NCI-H2081 (cell line): ENCODE measurements at places on chromosomes 16 and 17.

DNA sequence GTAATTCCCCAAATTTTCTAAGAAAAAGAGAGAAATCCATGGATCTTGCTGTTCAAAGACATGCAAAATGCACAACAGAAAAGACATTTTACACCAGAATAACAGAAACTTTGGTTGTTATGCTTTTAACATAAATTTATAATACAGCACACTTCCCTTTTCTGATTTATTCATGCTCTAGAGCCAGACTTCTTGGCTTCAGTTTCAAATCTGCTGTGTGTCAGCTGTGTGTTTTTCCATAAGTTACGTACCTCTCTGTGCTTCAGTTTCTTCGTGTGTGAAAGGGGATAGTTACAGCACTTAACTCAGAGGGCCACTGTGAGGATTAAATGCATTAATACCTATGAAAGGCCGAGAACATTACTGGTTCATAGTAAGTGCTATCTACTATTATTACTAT, 6.8 kb upstream of the CCL3L1 start:
- DNase-seq: no peak

DNA sequence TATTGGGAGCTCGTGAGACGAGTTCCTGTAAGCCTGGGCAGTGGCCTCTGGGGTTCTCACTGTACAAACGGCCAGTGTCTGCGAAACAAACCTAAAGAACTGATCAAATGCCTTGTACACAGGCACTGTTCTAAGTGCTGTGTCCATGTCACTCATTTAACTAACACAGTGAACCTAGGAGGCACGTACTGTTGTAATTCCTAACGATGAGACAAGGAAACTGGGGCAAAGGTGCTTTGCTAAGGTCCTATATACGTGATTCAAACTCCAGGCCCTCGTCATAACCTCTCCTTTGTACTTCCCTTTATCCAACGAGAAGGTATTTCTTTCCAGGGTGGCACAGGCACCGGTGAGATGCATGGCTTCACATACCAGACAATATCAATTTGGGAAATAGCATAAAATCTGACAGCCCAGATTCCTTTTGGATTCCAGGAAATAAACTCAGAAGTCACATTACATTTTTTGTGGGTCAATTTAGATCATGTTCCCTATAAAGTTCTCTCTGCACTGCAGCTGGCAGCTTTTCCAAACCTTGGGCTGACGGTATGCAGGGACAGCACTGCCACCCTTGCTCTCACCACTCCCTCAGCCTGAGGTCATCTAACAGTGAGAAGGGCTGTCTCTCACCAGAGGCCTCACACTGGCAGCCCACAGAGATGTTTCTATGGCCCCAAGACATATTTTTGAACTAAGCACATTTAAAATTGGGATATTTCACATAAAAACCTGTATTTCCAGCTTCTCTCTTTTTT, 18.3 kb downstream of the GLYR1 start:
- no peak for DNase-seq

DNA sequence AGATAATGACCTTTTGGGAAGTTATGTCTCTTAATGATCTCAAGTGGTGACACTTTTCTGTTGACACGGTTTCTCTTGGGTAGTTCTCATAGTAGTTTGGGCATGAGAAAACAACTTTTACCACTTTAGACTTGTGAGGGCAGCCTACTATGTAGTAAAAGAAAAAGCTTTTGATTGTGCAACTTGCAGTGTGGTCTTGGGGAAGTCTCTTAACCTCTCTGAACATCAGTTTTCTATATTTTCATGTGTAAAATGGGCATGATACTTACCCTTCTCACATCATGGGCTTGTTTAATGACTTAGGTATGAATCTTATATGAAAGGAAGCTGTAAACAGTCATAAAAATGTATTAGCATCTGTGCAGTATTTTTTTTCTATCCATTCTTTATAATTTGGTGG, 11.2 kb downstream of the NF1 start:
- DNase-seq: no peak

- peak; percentile 52 for DNase-seq
These were observed 65.7 kb downstream of the MARF1 start for GRCh38 chr16:15576960-15577958.

DNA sequence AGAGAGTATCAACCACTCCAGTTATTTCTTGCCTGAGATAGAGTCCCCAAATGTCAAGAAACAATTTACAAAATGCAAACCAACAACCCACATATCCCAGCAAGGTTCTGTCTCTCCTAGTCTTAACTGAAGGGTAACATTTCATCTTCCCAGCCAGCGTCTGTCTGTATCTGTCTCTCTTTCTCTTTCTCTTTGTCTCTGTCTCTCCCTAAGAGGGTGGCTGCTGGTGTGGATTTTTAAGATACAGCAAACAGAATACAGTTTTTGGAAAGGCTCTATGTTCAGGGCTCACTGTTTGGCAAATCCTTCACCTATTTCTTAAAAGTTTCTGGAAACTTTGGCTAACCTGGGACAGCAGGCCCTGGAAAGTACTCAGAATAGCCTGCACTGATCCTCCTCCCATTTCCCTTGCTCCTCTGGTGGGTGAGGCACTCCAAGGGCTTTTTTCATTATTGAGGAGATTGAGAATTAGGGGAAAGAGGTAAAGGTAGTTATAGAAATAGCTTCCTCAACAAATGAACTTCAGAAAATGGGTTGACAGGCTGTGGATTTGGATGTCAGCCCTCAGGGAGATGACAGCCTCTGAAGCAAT, 6.2 kb downstream of the HOXB4 start:
- no peak for DNase-seq

GRCh38 chr17:68127914-68128313, 92.4 kb downstream of the KPNA2 start:
- DNase-seq: no peak

GRCh38 chr16:68370581-68371275, 59.9 kb downstream of the PRMT7 start:
- no peak for DNase-seq

DNA sequence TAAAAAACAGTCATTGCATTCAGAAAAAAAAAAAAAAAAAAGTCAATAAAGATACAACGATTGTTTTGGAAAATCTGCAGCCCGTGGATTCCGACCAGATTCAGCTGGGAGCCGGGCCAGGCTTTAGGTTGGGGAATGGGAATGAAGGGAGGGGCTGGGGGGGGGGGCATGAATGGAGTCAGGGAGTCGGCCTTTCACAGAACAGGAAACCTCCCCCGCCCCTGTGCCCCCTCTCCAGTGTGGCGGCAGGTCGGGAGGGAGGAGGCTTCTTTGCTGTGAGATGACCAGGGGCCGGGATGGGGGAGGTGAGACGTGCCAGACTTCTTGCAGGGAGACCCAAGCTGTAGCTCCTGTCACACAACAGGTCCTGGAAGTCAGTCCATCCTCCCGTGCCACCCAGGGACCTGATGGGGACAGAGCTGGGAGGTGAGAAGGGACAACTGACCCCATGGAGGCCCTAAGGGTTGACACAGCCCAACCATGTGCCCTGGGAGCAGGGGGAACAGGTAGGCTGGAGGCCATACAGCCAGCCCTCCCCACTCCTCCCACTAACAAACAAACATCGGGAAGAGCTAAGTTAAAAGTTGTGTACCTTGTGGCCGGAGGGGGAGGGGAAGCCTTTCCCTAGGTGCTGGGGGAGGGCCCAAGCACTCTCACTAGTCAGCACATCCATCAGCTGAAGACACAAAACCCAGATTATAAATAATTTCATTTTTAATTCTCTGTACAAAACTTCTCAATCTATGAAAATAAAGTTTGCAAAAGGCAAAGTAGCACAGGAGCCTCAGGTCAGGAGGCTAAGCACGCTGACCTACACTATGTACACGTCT, 25.2 kb downstream of the SREBF1 start:
- no peak for DNase-seq

DNA sequence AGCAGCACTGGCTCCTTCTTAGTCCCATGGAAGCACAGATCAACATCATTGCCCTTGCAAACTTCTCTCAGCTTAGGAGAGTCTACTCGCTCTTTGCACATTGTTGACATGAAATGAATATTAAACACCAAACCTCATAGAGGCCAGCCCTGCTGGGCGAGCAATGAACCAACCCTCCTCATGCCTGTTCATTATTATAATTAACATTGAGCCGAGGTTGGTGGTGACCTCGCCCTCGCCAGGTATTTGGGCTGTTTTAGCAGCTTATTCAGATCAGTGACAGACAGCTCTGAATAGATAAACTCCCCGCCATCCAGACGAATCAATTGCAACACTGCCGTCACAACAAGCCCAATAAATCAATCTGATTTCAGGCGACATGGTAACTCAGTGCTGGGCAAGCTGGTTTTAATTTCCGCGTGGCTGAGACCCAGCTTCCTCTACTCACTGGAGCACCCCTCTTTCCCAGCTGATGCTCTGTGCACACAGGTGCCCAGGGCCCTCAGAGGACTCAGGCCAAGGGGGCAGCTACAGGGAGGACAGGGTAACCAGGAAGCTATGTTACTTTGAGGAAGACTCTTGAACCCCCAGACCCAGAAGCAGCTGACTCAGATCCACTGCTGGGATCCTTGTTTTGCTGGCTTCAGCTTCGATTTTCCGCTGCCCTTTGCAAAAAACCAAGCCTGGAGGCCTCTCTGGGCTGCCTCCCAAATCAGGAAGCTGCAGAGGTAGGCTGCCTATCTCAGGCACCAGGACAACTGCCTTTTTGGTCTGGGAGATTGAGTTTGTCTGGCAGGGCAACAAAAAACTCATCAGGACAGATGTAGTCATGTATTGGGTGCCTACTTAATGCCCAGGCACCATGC, 10.7 kb upstream of the SEZ6 start:
- no peak for DNase-seq

DNA sequence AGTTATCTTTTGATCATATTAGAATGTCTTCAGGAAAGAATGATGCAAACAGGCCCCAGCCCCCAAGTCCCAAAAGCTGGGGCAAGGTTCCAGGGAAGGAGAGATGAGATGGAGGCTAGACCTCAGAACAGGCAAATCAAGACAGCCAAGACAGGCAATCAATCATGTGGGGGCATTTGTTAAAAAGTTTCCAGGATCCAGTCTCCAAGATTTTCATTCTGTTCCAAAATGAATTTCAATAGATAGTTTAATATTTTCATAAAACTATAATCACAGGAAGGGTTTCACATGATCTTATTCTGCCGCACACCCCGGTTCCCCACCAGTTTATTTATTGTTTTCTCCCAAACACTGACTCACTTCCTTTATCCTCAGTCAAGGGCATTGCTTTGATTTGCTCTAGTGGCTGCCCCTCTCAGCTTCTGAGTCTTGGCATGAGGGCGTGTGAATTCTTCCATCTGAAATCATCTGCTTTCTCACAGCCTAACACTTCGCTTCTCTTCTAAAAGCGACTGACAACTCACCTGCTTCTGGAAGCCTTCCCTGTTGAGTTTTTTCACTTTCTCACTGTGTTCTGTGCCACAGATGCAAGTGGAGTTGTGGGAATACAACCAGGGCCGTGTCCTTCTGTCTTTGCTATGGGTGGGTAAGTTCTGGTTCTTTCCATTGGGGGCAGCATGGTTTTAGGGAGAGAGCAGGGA, 12.2 kb upstream of the TERF2 start:
- no peak for DNase-seq

GRCh38 chr16:61465285-61465684, 571.0 kb downstream of the CDH8 start:
- DNase-seq: no peak

- peak; percentile 28 for DNase-seq
These were observed 34.4 kb upstream of the MNT start for GRCh38 chr17:2435181-2435741.

GRCh38 chr16:89442588-89442987, 47.8 kb downstream of the ANKRD11 start:
- peak; percentile 4 for DNase-seq

DNA sequence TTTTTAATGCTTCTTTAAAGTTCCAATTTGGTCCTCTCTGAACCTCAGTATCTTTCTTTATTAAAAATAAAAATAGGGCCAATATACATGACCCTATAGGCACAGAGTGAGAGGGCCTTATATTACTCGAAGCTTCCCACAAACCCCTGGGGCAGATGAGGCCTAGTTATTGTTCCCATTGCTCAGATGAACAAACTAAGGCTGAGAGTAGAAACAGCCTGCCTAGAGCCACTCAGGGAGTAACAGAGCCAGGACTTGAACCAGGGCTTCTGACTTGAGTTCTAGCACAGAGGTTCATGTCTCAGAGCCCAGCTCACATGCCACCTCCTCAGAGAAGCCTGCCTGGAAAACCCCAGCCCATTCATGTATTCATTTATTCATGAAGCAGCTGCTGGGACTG, 7.7 kb downstream of the BCL7C start:
- DNase-seq: no peak

DNA sequence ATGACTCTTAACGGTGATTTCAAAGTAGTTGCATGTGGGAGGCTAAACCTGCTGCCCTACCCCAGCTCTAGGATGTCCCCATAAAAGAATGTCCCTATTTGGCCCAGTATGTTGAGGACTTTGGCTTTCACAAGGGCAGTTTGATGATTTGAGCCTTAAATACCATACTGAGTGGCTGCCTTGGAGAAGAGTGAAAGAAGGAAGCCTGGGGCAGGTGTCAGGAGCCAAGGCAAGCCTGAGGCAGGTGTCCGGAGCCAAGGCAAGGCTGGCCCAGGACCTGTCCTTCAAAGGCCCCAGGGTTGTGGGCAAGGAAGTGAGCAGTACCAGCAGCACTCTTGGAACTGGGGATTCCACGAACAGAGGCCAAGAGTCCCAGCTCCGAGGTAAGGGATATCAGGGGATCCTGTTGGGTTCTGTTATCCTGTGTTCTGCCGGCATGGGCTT, 18.6 kb downstream of the ST6GALNAC2 start:
- no peak for DNase-seq

DNA sequence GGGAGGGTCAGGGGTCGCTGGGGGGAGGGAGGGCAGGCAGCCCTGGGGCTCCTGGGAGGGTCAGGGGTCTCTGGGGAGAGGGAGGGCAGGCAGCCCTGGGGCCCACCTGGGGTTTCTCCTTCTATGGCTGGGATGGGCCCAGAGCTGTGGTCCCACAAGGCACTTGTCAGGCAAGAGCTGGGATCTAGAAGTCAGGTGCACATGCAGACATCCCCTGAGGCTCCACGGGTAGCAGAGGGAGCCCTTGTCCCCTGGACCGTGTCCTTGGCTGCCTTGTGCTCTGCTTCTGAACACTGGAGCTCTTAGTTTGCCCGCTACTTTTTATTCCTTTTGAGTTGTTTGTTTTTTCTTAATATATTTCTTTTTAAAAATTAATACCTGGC, 1.8 kb downstream of the TUBB3 start:
- DNase-seq: peak; percentile 21

- DNase-seq: peak; percentile 82
These were observed 31.8 kb downstream of the TPSG1 start for GRCh38 chr16:1193143-1193824.

DNA sequence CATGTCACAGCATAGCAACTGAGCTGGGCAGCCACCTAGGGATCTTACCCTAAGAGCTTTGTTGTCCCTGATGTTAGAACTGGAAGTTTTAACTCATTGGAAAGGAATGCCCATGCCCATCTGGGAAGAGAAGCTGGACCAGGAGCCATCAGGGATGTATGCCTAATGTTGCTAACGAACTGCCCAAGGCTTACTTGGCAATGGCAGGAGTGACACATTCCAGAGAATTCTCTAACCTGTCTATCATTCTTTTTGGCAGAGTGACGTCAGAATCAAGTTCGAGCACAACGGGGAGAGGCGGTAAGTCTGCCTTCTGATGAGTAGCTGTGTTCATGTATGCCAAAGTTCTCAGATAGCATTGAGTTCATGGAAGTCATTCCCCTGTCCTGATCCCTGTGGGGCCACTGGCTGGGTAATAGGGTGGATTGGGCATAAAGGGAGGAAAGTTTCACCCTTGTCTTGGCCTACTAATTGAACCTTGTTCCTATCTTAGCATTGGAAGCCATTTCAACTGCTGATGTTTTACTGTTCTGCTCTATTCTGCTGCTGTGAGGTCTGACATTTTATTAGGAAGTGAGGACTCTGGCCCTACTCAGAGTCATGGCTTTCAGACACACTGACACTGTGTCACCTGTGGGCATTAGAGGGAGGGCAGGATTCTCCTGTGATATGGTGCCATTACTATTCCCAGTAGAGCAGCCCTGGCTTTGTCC, 23.7 kb downstream of the MAP3K3 start:
- no peak for DNase-seq
